ENCODE measurements at places on chromosomes 13 and 19.
A peak's percentile ranks its signal among the peaks of the same experiment; 100 is the strongest.

GRCh38 chr13:41006306-41006705, 12.8 kb downstream of the ELF1 start:
- no peak for DNase-seq

DNA sequence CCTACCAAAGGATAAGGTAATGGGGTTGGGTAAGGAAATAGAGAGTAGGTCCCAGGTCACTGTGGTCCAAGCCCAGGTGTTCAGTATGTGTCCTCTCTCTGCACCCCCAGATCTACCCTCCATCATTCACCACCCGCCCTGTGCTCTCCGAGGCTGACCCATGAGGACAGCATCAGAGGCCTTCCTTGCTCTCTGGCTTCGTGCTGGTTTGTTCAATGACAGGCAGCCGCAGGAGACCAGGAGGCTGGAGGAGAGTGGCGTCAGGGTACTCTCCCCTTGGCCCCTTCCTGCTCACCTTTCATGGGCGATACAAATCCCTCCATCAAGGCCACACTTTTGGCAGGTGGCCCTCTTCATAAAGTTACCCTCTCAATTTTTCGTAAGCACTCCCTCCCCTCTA, 1.7 kb downstream of the TUBA3C start:
- no peak for DNase-seq

GRCh38 chr13:26198116-26198515, 24.0 kb downstream of the RNF6 start:
- DNase-seq: no peak

GRCh38 chr19:40284501-40285352, at the start of gene AKT2:
Gene AKT2, minus strand, starts transcription at chr19:40285345. Its CDS starts 20,078 bp downstream, at chr19:40265267.
- peak; percentile 61 for DNase-seq

GRCh38 chr13:98535501-98536354, 41.2 kb downstream of the STK24 start:
- no peak for DNase-seq

GRCh38 chr13:84208246-84208910, 326.1 kb upstream of the SLITRK1 start:
- DNase-seq: no peak

DNA sequence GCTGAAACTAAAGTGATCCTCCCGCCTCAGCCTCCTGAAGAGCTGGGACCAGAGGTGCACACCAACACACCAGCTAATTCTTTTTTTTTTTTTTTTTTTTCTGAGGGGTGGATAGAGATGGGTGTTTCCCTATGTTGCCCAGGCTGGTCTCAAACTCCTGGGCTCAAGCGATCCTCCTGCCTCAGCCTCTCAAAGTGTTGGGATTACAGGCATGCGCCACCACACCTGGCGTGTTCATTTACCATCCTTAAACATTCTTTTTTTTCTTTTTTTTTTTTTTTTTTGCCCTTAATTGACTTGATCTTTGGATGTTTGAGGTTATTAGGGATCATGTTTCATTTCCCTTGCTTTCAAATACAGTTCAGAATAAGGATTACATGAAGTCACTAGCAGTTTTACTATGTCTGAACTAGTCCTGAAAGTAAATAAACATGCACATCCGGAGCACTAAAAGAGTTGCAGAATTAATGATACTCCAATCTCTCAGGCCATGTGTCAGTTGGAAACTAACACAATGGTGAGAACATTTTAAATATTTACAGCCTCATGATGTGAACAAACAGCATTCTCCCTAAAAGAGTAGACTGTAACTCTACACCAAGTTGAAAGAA, 10.2 kb downstream of the UTP14C start:
- DNase-seq: no peak

DNA sequence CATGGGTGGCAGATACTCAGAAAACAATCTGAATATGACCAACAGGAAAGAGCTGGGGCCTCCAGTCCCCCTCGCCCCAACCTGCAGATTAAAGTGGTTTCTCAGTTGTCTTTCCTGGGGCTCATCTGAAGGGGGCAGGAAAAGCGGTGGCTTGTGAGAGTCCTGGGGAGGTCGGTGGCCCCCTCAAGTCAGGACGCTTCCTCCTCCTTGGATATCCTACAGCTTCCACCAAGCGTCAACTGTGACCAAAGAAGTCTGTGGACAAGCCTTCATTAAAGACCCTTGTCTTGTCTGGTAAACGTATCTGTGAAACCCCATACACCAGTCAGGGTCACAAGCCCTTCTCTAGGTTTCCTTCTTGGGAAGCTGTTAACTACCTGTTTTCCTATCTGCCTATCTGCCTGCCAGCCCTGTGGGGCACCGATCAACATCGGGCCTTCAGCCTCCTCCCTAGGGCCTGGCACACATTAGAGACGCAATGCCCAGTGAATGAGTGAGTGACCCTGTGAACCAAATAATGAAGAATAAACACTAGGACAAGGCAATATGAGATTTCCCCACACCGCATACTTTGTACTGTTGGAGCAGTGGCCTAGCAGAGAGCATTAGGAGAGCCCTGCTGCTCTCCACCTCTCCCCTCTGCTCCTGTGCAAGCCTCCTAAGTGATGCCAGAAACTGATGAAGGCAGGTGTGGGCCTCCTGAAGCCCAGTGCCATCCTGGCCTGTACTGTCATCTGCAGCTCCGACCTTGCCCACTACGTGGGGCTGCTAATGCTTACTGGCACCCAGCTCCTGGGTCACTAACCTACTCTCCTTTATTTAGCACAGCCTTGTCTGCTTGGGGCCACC, 1317.8 kb downstream of the UQCRFS1 start:
- DNase-seq: no peak

DNA sequence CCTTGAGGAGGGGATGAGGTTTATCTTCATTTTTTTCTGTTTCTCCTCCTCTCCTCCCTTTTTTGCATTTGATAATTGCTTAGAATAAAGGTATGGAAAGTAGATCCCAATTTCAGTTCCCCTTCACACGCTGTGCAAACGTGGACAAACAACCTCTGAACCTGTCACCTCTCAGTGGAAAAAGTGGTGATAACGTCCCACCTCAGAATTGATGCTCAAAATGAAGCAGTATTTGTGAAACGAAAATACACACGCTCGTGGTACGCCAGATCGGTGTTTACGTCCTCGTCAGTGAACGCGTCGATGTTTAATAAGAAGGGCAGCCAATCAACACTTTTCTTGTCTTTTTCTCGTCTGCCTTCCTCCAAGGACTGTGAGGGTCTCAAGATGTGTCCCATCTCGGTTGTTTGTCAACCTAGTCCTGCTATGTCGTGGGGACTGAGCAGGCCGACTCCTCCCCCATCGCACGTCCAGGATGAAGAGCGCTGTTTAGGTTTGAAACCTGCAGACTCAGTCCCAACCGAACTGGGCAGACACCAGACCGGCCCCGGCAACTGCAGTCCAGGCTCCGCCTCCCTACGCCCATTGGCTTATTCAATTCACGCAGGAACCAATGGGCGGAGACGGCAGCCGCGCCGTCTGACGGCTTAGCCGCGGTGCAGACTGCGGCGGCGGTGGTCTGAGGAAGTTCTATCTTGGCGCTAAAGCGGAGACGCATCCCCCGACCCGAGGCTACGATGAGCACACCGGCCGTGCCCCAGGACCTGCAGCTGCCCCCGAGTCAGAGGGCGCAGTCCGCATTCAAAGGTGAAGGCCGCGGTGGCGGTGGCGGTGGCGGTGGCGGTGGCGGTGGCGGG, at the start of gene CKAP2:
TSS of gene CKAP2 (plus strand) at position 659 of the 857 bp plus-strand sequence. CDS start at position 738, 79 bp downstream.
- peak; percentile 88 for DNase-seq

- DNase-seq: no peak
These were observed 32.2 kb downstream of the LACC1 start for GRCh38 chr13:43911871-43912270.

DNA sequence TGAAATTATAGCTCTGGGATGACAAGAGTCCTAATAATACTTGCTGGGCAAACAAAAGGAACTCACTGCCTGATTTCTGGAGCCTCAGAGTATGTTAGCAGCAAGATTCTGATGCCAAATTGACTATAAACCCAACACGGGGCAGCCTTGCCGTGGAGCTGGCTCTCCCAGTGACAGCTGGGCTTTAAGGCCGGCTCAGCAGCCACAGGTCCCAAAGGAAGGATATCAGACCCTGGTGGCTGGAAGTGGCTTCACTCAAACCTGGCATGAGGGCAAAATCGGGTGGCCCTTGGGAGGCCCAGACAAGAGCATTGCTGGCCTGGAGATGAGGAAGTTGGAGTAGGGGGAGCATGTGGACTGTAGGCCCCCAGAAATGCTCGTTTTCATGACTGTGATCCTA, 47.9 kb downstream of the EPS15L1 start:
- DNase-seq: no peak

GRCh38 chr13:37595162-37595561, 3.4 kb downstream of the POSTN start:
- DNase-seq: no peak

GRCh38 chr13:76609643-76610042, 276.6 kb downstream of the KCTD12 start:
- DNase-seq: no peak

GRCh38 chr13:42038661-42039456, 9.6 kb upstream of the DGKH start:
- DNase-seq: no peak

DNA sequence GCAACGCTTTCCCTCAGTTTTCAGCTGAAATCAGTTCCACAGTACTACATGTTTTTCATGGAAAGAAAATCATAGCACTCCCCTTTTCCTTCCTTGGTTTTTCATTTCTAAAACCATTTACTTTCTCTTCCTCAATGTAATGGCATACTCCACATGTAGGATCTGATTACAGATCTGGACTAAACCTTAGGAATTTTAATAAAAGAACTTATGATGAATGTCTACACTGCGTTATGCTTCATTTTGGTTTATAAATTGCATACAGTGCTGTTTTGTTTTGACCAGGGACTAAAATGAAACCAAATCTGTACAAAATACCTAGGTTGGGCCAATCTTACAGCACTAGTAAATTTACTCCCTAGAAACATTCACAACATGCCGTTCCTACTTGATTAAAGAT, 589.9 kb downstream of the TBC1D4 start:
- no peak for DNase-seq

- no peak for DNase-seq
These were observed 6.9 kb downstream of the RAB8A start for GRCh38 chr19:16118489-16119033.

DNA sequence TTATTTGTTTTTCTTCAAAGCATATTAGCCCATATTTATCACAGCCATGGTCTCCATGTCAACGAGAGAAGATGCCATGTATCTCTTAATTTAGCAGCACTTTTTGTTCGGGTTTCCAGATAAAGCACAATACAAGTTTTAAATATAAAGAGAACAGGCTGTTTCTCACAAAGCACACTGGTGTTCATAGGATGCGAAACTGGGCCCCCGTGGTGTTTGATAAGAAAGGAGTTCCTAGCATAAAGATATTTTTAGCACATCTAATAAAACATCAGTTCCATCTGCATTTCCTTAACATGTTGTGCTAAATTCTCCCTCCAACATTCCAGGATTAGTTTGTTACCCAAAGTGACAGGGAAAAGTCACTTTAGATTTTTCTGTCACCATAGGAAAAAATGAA, 72.4 kb upstream of the EDNRB start:
- no peak for DNase-seq

All from activated T-helper 9 cell treated with anti-CD3 and anti-CD28 coated beads, Interleukin-2, amount 50 U/mL, for 16 hours (primary cell).